ENCODE measurements at places on chromosomes 5 and 9.

- no peak for DNase-seq
These were observed 225.6 kb downstream of the SPOCK1 start for GRCh38 chr5:137273511-137273910.

DNA sequence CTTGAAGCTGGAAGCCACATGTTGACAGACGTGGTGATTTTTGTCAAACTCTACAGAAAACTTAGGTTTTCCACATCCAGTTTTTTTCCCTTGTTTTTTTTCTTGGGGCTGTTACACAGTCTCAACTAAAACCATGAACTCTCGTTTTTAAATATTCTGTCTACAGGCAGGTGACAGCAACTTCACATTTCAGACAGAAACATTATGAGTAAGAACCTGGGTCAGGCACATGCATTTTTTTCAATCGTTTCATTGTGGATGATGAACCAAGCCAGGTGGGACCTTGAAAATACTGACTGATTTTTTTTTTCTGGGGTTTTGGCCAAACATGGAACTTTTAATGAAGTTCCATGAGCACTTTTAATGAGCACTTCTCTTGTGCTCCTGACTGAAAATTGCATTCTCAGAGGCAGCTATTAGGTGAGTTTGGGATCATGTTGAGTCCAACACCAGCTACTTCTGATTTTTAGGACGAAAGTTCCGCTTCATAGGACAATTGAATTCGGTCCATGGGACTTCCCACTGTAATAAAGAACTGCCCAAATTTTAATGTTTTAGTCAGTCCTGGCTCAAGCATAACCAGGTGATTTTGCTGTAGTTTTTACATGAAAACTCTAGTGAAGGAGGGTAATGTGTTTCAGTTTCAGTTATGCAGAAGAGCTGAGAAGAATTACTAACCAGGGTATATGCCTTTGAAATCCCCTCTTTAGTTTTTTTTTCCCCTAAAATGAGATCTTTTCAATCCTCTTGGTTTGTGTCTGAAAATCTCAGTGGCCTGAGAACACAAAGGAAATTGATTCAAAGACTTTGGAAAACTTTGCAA lies 93.2 kb upstream of the ADAMTS16 start:
- no peak for DNase-seq

DNA sequence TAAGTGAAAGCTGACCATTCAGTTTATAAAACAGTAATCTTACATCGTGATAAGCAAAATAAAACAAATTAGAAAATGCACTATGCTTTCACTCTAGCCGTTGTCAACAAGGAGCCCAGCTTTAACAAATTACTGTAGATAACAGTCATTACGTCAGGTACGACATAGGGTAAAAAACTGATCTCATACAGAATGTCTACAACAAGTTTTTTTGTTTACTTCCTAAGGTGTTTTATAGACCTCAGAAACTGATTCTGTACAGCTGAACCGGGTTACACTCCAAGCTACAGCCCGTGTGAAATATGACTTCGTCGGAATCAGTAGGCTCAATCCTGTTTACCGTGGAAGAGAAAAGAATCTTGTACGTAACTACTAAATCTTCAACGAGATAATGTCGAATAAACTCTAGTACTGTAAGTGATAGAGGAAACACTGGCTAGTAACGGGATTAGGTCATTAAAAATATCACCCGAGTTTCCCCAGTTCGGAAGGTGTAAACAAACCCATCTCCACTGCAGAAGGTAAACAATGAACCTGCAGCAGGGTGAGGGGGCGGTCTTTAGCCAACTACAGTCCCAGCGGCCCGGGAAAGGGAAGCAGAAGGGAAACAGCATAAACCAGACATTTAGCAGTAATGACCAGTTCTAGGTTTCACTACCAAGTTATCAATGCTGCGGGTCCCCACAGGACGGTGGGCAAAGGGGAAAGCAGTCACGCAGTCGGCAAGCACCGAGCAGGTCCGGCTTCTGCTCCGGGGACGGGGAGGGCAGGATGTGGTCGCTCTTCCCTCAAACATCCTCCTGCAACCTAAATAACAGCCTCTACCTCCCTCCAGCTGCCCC lies 1.1 kb downstream of the RICTOR start:
- DNase-seq = peak; percentile 63

- DNase-seq = no peak
These were observed 370.6 kb downstream of the BNC2 start for GRCh38 chr9:16499892-16500291.

GRCh38 chr5:76544268-76544926 lies 78.8 kb downstream of the F2RL2 start:
- DNase-seq = peak; percentile 90

- no peak for DNase-seq
These were observed 68.0 kb upstream of the NFIL3 start for GRCh38 chr9:91491624-91492023.

DNA sequence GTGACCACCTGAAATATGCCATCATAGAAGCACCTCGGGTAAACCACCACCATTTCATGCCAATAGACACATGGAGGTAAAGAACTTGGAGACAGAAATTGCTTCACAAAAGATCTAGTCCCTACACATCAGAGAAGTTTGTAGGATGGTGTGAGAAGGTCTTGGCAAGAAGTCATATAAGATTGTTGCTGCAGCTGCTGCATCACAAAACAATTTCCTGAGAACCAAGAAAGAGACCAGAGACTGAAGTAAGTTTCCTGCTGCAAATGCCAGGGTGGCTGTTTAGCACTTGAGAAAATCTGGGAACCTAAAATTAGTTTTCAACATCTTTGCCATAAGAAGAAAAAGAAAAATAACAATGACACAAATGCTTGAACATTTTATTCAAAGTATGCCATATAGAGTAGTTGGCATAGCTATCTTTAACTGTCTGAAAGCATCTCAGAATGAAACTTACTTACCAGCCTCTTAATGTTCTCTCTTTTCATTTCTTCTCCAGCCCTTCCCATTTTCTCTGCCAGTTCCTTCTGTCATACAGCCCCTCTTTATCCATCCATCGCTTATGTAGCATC lies 114.3 kb downstream of the KCTD16 start:
- no peak for DNase-seq

GRCh38 chr5:169161022-169161680 lies 139.8 kb downstream of the SLIT3 start:
- no peak for DNase-seq

DNA sequence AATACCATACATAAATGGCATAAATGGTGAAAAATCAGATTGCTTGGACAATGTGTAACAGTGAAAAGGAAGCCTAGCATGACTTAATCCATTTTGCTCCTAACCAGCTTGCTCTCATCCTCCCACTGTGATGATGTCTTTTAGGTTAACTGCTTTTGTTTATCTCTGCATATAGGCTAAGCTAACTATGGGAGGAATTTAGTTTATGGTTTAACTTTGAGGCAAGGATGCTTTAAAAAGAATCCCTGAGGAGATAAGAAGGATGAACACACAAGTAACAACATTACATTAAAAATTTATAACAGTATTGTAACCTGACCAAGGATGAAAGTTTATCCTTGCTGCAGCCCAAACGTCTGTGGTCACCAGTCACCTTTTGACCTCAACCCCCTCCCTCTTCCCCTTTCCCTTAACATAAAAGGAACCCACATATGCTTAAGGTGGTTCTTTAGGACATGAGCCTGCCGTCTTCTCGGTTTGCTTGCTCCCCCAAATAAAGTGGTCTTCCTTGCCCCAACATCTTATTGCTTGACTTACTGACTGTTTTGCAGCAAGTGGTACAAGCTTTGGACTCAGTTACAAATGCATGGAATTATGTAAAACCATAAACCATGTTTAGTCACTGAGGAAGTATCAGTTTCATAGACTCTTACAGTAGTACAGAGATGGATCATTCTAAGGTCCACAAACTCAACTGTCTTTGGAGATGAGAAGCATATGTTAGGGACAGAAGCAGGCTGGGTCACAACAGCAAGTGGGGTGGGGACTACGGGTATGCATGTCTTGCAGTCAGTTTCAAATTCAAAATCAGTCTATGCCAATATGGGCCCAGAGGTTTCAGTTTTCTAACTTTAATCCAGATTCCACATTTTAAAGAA lies 31.3 kb downstream of the AGXT2 start:
- no peak for DNase-seq

DNA sequence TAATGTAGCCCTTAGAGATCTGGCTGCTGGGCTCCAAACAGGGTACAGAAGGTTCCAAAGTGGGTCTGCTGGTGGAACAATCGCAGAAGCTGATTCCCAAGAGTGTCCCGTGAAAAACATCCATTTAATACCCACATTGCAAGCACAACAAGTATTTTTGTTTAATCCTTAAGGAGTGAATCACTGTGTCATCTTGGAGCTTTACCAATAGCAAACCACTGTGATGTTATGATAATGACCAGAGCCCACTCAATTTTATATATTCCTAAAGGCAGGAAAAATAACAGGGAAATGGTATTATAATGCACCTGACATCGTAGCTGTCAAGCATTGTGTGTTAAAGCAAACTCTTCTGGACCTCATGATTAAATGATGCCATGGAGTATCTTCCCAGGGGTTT lies 291.9 kb downstream of the FBXL7 start:
- DNase-seq = no peak

DNA sequence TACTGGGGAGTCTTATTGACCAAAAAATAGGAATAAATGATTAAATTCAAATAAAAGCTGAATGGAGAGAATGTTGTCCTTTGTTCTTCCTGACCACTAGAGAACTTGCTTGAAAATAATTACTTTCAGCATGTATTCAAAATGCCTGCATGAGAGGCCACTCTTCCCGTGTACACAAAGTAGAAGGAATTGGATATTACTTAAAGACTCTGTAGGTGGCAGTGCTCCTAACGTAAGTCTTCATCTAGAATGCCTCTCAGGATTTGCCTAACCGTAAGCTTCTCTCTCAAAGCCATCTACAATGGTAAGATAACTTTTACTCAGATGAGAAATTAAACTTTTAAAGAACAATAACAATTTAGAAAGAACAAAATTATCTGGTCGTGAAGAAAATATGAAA lies 620.0 kb upstream of the CCNG1 start:
- no peak for DNase-seq

- no peak for DNase-seq
These were observed 70.3 kb downstream of the UGCG start for GRCh38 chr9:111966861-111967291.

- no peak for DNase-seq
These were observed 299.4 kb downstream of the PARP8 start for GRCh38 chr5:50965654-50966375.

DNA sequence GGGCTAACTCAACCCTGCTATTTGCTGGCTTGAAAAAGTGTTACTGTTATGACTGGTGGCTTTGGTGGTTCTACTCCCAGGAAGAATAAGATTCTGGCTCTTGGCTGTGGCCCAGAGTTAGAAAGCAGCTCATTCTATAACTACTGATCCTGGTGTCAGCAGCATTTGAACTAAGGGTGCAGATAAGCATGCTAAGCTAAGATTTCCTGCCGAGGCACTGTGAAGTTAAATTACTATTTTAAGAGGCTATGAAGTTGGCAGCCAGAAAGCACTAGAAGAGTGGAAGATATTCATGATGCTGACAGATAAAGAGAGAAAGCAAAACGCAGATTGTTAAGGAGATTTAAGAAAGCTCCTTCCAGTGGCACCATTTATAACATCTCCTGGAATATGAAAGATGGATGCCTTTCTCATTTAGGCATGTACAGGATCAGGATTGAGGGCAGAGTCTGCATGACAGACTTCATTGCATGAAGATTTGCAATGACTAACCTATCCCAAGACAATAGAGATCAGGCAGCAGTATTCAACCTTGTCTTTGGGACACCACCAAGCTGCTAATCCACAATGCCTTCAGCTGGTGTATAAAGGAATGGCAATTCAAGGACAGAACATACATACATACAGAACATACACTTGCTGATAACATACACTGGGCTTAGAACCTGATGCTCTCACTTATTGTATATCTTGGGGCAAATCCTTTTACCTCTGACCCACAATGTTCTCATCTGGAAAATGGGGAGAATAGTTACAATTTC lies 11.7 kb downstream of the BRINP1 start:
- DNase-seq = no peak

GRCh38 chr9:5479994-5480694 lies 29.8 kb downstream of the CD274 start:
- no peak for DNase-seq

- no peak for DNase-seq
These were observed 31.1 kb downstream of the ZNF484 start for GRCh38 chr9:92846662-92847145.

All from hematopoietic multipotent progenitor cell treated with erythropoietin and hydrocortisone succinate and interleukin-3 and kit ligand, for 6 days (in vitro differentiated cells).